ENCODE measurements at places on chromosomes 16 and 17. TPM values are rescaled to one million over a fixed set of nuclear protein-coding genes. Genes with fewer than 3 reads are reported as not detected.

GRCh38 chr16:31329671-31330552 is 25.1 kb upstream of the ITGAX start:
- DNase-seq, result no peak

- no peak for DNase-seq
Measured at GRCh38 chr16:57977418-57978069, 6.6 kb upstream of the CNGB1 start.

- DNase-seq, result no peak
Measured at GRCh38 chr17:70295329-70295728, 126.0 kb downstream of the KCNJ2 start.

Gene HBM
- 5.4 TPM for polyA plus RNA-seq

GRCh38 chr17:60641810-60642220 is 35.8 kb upstream of the BCAS3 start:
- DNase-seq, result peak; percentile 29

Gene MED9
- polyA plus RNA-seq, result 22.7 TPM

Gene BIRC5
- 18.4 TPM for polyA plus RNA-seq

Gene SLFN14
- polyA plus RNA-seq, result not detected

DNA sequence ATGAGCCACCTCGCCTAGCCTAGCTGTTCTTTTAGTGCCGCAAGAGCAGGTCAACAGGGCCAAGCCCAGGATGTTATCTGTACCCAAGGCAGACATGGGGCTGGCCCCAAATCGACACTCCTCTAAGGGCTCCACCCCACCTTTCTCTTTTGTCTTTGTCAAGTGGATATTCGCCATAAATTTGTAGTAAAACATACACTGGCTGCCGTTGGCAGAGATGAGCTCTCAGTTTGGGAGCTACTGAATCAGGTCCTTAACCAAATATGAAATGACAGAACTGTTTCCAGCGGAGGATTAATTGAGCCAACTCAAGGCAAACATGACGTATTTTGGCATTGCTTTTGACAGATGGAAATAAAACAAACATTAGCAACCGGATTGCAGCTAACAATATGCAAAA is 556.9 kb upstream of the CDH5 start:
- DNase-seq, result no peak

DNA sequence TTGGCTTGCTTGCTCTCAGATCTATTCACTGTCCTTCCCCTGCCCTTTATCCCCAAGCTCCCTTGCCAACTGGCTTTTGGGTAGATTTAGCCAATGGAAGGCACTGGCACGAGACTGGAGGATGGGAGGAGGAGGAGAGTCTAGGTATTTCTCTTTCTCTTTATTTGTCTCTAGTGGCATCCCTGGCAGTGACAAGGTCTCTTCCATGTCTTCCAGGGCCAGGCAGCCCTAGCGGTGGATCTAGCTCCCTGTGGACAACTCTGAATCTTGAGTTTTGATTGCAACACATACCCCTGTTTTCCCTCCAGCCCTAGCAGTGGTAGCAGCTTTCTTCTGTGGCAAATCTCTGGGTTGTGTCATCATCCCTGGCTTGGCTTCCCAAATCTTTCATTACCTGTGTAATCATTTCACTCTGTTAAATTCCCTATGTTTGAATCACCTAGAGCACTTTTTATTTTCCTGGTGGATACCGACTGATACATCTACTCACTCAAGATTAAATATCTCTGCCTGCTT is 171.1 kb upstream of the IRX6 start:
- DNase-seq, result no peak

DNA sequence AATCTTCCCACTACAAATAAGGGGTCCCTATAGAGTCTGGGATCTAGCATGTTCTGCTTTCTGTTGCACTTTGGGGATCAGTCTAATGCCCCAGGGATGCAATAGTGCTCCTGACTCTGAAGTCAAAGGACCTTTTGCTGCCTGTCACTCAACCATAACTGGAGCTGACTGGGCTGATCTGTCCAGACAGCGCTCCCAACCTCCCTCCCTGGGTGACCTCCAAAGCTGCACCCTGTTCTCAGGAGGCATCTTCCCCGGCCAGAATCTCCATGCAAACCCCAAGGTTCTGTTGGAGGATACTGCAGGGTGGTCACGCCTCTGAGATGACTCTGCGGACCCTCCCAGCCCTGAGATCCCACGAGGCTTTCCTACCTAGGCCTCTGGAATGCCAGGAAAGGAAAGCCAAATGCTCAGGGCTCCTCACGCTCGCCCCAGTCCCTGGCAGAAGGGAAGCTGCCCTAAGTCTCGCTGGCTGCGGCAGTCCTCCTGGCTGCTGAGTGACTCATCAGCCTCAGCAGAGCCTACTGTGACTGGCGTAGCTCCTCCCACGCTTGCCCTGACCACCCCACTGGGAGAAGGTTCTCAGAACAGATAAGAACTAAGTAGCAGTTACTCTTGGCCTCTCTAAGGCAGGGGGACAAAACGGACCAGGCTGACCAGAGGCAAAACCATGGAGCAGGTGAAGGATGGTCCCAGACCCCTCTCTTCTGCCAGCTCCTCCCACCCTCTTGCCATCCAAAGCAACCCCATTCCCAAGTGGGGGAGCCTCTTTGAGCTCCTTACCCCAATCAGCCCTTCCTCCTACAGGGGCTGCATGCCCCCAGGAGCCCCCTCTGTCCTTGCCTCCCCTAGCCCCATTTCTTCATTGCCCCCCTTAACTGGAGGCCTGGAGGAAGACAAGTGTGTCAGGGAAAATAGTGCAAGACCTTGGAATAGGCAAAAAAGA is 124.1 kb upstream of the TNRC6C start:
- DNase-seq, result no peak

Gene TBC1D3L
- 60.0 TPM for polyA plus RNA-seq

DNA sequence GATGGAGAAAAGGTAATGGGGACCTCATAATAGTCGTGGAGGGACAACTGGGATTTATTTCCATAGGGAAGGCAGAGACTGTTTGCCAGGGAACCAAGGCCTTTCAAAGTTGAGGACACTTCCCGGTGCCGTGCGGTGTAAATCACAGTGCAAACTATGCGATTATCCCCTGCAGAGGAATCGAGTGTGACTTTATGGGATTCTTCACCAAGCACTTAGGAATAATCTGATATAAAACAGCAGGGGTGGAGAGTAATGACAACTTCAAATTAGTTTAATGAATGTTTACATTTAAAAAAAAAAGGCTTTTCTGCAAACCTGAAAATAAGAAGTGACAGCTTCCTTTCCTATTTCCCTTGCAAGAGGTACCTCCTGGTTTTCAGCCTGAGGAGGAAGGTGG is 538.2 kb downstream of the MAF start:
- no peak for DNase-seq

GRCh38 chr16:60905811-60906210 is 1130.4 kb downstream of the CDH8 start:
- no peak for DNase-seq

Gene PRMT7
- polyA plus RNA-seq, result 68.0 TPM

Gene HBA2
- 1,875 TPM for polyA plus RNA-seq
